NCI-H187 (cell line): ENCODE measurements at places on chromosomes 7 and 10.

DNA sequence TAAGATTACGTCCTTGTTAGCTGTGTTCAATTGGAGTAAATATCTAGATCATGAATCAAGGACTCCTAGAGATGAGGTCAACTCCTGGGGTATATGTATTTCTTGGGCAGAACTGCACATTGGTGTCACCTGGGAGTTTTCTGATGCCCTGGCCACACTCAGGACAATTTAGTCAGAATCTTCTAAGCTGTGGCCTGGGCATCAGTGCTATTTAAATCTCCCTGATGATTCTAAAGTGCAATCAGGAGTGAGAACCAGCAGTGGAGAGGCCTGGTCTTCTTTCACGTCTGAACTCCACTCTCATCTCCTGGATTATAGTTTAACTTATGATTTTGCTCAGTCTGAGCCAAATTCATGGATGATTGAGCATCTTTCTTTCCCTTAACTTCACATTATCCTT is 218.0 kb downstream of the BMPER start:
- no peak for DNase-seq

- DNase-seq: no peak
Observed at GRCh38 chr10:133274751-133275683, 1.7 kb downstream of the ADAM8 start.

- DNase-seq: no peak
Observed at GRCh38 chr7:80279760-80280159, 145.1 kb downstream of the GNAI1 start.

DNA sequence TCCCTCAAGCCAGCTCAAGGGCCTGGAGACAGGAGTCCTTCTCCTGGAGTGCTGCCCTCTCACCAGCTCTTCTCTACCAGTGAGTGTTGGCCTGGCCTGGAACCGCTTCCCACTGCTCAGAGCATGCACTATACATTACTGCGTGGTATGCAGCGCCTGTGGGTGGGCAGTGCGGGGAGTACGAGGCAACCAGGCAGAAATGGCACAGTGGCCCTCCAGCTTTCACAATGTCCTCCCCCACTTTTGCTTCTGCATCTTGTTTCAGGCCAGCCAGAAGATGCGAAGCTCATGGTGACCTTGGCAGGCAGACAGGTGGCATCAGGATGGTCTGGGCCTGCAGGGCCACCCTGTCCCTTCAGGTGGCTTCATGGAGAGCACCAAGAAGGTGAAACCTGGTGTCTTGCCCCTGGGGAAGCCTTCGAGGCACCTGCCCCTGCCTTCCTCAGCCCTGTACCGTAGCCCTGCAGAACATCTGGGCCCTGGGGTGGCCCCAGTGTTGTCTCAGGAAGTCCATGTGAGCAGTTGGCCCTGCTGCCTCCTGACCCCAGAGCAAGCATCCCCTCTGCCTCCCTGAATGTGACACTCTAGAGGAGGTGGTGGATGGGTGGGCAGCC is 35.8 kb downstream of the RASGEF1A start:
- no peak for DNase-seq

DNA sequence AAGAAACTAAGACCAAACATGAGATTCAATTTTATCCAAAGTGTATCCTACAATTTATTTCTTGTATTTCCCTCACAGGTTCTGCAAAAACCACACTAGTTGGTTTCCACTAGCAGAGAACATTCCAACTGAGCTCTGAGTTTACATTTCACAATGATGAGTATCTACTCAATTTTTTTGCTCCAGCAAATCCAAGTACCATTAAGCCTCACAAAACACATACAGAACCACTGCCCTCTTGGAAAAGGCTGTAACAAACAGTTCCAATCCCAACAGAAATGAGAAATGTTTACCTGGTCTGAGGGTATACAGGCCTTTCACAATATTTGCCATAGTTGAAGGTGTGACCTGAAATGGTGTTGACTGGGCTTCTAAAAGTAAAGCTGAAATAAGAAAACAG is 59.9 kb downstream of the CACUL1 start:
- DNase-seq: no peak

GRCh38 chr7:14551310-14551709 is 351.2 kb downstream of the DGKB start:
- DNase-seq: no peak

DNA sequence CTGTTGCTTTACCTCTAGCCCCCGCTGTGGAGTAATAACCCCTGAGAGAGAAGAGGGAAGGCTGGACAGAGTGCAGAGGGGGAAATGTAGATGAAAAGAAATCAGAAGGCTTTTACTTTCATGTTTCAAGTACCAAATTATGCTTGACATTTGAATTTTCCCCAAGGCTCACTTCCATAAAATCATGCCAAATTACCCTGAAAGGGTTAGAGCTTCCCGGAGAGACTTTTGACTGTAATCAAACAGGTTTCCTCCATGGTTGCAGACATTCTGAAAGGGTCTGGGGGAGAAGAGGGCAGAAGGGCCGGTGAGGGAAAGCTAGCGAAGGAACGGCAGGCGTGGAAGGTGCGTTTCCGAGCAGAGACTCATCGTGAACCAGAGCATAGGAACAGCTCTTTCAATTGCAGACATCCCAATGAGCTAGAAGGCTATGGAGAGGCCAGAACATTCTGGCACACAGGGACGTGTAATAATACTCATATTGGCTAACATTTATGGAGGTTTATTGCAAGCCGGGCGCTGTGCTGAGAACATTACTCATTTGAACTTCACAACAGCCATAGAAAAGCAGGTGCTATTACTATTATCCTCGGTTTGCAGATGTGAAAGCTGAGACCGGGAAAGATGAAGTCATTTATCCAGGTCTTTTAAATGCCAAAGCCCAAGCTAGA is 620.8 kb upstream of the AUTS2 start:
- no peak for DNase-seq

GRCh38 chr10:112708461-112708860 is 241.6 kb upstream of the TCF7L2 start:
- no peak for DNase-seq

DNA sequence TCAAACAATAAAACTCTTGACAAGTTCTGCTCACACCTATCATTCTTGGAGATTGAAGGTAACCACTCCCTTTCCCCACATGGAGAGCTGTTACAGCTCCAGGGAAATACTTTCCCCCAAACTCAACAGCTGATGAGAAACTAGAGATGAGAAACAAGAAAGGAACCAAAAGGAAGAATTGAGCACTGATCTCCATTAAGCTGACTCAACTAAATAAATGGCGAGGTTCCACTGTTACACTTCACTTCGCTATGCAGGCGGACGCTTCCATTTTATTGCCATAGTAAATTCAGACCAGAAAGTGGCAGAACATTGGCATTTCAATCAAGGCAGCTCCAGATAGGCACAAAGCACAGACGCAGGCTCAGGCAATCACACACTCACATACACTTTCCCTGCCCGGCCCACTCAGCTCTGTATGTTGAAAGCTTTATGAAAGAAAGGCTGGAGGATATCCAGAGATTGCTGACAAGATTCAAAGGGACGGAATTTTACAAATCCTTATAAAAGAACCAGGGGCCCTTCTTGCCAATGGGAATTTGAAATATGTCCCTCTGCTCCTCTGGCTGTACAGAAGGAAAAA is 11.5 kb upstream of the YAE1 start:
- no peak for DNase-seq

GRCh38 chr10:122113161-122113944 is 124.4 kb downstream of the TACC2 start:
- no peak for DNase-seq

DNA sequence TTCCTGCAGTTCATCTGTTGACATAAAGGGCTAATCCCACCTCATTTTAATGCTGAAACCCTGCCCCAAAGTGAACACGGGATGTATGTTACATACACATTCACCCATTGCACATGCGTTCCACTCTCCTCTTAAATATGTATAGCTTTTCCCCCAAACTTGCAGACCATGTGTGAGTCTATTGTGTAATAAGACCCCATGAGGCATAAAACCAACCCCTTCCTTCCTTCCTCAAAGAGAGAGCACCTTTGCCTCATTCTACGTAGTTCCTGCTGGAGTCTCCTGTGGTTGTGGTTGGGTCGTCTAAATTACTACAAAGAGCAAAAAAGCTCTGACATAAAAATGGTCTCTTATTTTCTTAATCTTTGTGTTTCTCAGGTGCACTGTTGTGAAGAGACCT is 345.7 kb upstream of the KLF6 start:
- no peak for DNase-seq

DNA sequence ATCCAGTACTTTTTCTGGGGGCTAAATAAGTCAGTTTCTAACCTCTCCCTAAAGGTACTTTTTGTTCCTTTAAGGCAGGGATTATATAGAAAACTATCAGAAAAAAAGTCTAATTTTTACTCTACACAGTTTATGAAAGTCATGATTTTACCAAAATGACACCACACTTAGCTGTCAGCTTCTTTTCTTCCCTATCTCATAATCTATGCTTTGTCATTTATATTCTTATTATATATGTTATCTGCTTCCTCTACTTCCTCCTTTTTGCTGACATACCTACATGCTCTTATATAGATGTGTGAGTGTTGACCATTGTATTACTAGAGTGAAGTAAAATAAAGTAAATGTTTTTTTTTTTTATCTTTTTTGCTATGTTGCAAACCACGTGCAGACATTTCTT is 203.9 kb upstream of the CHRM2 start:
- no peak for DNase-seq

DNA sequence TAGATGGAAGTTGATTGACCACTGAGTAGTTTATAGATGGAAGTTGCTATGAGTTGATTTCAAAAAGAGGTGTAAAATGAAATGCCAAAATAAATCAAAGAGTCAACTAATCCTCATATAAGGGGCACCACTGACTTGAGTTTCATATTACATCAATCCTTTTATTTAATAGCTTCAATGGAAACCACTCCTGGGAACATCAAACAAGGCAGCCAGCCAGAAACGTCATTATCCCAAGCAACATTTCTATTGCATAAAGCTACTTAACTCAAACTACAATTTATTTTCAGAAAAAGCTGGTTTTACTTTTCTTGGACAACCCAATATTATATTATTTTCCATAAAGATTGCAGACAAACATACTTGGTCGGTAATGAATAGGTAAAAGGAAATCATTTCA is 162.1 kb downstream of the TSPAN12 start:
- DNase-seq: no peak

GRCh38 chr7:55545496-55545895 is 26.8 kb downstream of the VOPP1 start:
- no peak for DNase-seq

DNA sequence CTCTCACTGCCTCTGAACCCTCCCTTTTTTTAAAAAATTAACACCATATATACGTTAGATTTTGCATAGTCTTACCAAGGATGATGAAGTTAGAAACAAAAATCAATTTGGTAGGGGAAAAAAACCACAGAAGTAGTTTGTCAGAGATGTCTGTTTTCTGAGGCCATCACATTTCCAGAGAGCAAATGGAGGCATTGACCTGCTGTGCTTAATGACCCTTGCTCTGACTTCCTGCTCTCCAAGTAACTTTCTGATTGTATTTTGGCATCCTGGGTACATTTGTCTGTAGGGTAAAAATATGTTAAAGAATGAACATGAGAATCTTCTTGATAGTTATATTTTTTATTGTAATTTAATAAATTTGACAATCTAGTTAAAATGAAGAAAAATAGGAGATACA is 140.2 kb downstream of the LCOR start:
- DNase-seq: no peak

DNA sequence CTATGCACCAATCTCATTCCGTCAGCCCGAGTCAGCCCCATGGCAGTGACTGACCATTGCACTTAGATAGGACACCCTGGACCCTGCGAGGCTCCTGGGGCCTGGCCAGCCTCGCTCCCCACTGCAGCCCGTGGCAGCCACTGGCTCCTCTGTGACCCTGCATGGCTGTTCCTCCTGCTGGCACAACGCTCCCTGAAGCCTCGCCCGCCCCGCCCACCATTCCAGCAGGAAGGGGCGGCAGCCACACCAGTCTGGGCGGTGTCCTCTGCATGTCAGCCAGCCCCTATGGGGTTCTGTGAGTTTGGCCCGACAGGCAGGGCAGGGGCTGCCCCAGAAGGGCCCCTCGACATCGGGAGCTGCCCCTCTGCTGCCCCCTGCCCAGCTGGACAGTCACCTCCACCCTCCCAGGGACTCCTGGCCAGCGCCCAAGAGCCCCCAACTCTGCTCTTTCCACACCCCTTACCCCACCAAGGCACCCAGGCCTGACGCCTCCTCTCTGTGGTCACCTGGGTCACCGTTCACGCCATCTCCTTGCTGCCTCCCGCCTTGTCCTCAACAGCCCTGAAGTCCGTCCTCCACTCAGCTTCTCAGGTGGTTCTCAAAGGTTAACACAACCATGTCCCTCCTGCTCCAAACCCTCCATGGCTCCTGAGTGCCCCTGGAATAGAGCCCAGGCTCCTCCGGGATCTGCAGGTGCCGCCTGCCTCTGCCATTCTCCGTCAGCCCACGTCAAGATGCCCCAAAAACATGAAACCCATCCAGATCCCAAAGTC is 103.5 kb downstream of the MICALL2 start:
- no peak for DNase-seq

- DNase-seq: no peak
Observed at GRCh38 chr10:88156341-88156740, 292.9 kb downstream of the PTEN start.

DNA sequence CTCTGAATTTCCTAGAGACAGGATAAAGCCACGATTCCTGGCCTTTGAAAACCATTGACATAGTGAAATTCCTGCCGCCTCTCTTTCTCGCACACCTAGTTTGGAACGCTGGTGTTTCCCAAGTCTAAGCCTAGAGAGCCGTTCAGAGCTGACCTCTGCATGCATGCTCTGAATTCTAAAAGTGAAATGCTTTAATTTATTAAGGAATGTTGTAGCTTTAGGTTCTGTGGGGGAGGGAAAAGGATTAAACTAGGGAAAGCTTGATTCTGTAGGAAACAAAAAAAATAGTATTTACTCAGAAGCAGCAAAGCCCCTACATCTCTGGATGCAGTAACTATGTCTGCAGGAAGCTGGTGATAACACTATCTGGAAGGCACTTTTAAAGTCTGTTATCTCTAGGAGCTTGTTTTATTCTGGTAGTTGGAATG is 27.3 kb downstream of the PFKP start:
- no peak for DNase-seq

DNA sequence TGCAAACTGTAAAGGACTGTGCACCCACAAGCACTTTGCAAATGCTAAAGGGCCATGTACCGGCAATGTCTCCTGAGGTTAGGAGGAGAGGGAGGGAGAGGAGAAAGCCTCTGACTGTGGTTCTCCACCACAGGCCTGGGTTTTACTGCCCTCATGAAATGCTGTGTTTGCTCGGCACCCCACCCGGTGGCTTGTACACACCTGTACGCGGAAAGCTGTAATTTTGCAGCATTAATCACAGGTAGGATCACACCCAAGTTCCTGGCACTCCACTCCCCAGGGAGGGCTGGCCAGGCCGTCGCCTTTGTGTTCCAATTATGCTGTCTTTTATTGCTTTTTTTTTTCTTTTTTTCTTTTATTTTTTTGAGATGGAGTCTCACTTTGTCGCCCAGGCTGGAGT is 78.5 kb upstream of the MYL10 start:
- DNase-seq: no peak
